SK-N-SH (cell line): ENCODE measurements at places on chromosomes 13 and 19.

DNA sequence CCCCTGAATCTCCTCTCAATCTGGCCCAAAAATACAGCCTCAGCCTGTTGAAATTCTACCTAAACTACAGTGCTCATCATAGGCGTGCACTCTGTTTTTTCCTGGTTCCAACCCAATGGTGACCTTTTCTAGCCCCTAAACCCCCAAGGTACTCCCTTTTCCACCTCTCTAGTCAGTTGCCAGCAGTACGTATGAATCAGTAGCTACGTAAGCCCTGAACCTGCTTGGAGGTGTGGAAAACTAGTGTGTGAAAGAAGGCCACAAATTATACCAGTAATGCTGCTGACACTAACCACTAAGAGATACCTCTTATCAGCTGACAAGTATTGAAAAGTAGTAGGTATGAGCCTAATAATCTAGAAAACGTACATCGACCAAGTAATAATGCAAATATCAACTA is 60.9 kb downstream of the FOXO1 start:
- DNase-seq, result no peak

GRCh38 chr19:49761625-49762311 is 1.3 kb downstream of the TSKS start:
- DNase-seq, result no peak

- DNase-seq, result no peak
Measured at GRCh38 chr19:47406711-47407416, 12.5 kb downstream of the MEIS3 start.

- DNase-seq, result peak; percentile 70
Measured at GRCh38 chr19:45340232-45340898, at the start of gene KLC3. TSS of gene KLC3 (plus strand) at chr19:45340750. CDS start at chr19:45345542, 4,792 bp downstream.

DNA sequence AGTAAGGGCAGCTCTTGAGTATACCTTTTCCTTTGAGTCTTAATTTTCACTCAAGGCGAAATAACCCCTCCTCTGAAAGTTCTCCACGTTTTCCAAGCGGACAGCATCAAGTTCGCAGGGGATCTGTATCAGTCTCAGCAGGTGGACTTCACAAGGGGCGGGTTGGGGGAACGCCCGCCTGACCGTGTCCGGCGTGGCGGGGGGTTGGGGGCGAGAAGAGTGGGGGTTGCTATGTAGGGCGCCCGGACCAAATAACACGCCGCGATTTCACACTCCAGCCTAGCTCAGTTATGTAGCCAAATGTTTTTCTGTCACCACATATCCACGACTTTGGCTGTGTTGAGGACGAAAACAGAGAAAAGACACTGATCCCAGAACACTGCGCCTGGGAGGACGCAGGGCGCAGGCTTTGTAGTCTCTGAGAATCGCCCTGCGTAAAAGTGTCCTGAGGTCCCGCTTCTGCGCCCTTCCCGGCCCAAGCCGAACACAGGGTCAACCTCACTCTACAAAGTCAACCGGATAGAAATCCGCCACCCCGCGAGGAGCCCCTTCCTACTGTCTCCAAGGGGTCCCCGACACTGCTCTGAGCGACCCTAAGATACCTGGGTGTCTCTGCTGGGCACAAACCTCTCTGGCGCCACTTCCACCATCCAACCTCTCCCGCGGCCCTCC is 524 bp downstream of the RUBCNL start:
- DNase-seq, result peak; percentile 33

DNA sequence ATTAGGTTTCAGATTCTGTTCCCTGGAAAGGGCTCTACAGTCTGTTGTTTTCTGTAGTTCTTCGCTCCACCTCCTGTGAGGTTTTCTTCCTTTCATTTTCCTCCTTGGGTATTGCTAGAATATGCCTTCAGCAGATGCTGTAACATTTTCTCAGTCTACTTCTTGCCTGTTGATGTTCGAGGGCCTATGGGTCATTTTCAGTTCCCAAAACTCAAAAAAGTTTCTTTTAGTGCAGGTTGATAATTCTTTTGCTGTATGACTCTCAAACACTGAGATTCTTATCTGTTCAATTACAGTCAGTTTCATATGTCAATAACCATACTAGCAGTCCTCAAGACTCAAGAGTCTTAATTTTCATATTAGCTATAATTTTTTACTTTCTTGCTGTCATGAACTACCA is 268.3 kb downstream of the RFC3 start:
- no peak for DNase-seq

GRCh38 chr19:10316229-10317044 is 622 bp upstream of the FDX2 start:
- peak; percentile 88 for DNase-seq
